ENCODE measurements at places on chromosomes 2 and 18.
A peak's percentile ranks its signal among the peaks of the same experiment; 100 is the strongest.

GRCh38 chr18:62412231-62412979 is 87.3 kb downstream of the TNFRSF11A start:
- DNase-seq: no peak

- no peak for DNase-seq
These were observed 108.9 kb downstream of the INHBB start for GRCh38 chr2:120454654-120455385.

DNA sequence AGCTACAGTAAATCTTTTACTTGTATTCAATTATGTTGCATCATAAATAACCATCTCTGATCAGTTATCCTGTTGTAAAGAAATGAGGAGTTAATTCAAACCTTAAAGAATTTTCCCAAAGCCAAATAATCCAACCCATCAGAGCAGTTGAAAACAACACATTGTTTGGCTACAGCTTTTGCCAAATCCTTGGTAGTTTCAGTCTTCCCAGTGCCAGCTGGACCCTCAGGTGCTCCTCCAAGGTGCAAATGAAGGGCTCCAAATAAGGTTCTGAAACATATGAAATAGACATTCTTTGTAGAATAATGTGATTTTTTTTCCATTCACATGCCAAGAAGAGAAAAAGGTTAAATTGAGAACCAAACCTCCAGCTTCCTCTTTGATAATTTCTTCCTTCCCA is 158.7 kb downstream of the DNAH7 start:
- no peak for DNase-seq

- no peak for DNase-seq
These were observed 5.8 kb upstream of the TAF1B start for GRCh38 chr2:9837451-9837850.

GRCh38 chr2:187422282-187422681 is 25.8 kb downstream of the CALCRL start:
- DNase-seq: peak; percentile 69

DNA sequence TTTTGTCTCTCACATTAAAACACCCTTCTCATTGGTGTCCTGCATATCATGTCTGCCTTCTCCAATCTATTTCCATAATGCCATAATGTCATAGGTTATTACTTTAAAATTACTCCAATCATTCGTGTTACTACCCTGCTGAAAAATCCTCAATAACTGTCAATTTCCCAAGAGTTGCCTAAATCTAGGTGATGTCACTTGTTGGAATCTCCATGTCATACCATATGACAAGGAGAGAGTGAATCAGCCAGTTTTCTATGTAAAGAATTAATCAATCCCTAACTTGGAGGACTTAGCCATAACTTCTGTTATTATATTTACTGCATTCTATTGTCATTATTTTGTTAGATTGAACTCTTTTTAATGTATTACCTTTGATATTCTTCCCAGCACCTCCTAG is 62.5 kb downstream of the PHLPP1 start:
- no peak for DNase-seq

DNA sequence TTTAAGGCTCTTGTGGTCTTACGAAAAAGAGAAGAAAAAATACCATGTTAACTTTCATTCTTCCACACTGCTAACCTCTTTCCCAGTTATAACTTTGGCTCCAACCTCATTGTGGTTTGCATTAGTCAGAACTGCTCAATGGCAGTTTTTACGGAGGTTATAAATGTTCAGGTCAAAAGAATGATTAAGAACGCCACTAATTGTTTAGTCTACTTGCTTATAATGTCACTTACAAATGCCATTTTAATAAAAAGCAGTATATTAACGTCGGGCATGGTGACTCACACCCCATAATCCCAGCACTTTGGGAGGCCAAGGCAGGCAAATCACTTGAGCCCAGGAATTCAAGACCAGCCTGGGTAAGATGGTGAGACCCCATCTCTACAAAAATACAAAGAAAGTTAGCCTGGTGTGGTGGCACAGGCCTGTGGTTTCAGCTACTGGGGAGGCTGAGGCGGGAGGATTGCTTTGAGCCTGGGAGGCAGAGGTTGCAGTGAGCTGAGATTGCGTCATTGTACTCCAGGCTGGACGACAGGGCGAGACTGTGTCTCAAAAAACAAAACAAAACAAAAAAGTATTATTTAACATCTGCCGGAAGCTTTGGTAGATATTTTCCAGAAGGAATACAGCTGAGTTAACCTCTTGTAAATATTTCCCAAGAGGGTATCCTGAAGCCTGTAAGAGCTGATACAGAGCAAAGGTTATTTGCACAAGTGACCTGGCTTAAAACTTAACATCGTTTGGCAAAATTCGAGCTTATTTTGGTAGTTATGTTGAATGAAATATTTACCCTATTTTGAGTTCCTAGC is 5.1 kb downstream of the AGPS start:
- DNase-seq: no peak

DNA sequence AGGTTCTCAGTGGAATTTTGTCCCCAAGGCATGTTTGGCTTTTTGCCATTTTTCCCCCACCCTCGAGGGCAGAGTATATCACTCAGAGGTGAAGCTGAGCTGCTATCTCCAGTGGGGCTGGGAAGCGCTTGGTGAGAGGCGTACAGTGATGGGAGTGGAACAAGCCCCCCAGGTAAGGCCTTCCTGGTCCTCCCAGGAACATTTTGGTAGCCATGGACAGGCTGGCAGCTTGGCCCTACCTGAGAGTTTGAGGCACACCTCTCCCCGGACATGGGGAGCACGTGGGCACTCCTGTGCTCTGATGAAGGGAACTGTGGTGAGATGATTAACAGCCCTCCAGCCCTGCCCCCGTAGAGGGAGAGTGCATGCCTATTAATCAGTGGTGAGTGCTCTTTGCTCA is 99.3 kb downstream of the C1QL2 start:
- DNase-seq: no peak

DNA sequence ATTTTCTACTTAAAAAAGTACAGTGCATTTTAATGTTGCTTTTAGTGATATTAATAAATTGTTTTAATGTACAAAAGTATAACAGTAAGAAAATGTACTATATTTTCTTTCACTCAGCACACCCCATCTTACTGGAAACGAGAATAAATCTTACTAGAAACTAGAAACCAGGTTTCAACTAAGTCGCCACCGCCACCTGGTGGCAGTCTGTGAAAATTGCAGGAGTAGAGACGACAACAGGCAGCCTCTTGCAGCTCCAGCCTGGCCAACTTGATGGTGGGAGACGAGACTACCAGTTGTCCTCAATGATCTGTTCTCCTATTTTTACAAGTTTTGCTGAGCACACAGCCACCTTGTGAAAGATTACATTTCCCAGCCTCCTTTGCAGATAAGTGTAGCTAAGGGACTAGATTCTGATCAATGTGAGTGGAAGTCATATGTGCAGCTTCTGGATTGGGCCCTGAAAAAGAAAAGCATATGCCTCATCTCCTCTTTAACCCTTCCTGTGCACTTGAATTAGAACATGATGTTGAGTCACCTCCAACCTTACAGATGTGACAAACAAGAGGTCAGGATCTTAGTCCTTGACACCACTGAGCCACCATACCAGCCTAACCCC is 8.7 kb downstream of the OTOF start:
- DNase-seq: peak; percentile 27

GRCh38 chr2:43102366-43103092 is 123.9 kb downstream of the ZFP36L2 start:
- no peak for DNase-seq

DNA sequence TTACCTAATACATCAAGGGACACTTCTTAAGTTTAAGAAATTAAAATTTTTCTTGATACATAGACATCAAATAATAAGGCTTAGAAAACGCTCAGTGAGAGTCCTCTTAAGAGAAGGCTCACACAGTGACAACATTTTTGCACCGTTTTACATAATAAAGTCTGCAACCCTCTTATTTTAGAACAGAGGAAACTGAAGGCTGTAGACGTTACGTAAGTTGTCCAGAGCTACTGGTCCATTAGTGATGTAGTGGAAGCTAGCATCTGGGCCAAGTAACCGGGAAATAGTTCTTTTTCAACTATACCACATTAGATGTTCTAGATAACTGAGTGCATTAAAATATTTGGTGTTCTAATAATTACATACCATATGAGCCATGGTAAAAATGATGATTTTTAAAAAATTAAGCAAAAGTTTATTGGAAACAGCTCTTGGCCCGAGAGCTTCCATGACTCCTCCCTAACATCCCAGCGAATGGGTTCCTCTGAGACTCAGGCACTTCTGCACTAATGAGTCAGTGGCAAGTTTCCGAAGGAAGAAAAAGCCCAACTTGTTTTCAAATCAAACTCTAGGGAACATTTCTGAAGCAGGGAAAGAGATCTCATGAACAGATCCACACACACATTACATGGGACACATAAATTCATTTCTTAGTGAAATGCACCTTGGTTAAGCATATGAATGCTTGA is 232.6 kb upstream of the PXDN start:
- no peak for DNase-seq

DNA sequence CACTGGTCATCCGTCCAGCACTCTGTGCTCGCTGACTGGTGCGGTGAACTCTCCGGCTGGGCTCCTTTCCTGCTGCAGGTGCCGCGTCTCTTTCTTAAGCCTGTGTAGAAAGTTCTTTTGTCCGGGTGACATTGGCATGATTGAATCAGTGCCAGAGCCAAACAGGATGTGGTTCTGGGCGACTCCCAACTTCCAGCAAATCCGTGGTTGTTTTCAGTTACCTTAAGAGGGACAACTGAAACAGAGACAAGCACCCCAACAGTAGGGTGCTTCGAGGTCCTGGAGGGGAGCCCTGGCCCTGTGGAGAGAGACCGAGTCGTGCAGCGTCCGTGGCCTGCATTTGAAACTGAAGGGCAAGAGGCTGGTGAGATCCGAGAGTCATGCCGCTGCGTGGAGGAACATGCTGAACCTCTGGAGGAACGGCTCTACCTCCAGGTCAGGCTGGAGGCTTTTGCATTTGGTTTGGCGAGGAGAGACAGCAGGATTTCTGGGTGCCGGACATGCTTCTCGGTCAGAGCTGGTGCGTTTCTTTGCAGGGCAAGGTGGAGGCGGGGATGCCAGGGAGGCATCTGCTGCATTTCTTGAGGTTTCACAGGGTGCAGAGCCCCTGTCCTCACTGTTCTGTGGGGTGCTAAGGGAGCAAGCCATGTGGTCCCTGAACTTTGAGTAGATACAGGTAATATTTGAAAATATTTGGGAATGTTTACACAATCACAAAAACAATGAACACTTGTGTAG is 26.8 kb downstream of the SH3BP4 start:
- DNase-seq: peak; percentile 46

DNA sequence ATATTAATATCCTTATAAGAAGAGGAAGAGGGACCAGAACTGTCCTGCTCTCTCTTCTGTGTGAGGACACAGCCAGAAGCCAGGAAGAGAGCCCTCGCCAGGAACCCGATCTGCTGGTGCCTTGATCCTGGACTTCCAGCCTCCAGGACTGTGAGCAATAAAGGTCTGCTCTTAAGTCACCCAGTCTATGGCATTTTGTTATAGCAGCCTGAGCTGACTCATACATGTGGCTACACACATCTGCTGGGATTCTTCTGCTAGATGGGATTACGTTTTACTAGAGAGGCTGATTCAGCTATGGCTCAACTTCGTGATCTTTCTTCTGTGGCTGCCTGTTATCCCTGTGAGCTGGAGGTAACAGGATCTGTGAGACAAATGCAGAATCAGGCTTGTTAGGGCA is 29.6 kb downstream of the ARL4C start:
- DNase-seq: no peak

- DNase-seq: no peak
These were observed 239.6 kb downstream of the CDH20 start for GRCh38 chr18:61572871-61573270.

DNA sequence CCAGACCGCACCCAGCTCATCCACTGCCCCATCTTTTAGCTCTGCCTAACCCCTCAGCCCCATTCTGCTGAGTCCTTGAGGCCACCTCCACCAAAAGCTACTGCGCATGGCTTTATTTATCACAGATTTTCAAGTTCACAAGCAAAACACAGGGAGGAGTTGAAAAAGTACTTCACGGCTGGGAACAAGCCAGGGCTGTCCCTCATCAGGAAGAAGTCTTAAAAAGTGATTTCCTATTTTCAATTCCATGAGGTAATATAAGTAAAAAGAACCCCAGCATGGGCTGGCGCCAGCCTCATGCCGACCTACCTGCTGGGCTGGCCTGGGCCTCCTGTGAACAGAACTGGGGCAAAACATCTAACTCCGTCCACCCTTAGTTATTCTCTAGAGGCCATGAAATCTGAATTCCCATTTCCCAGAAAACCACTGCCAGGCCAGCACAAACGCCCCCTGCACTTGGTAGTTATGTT is 69.0 kb downstream of the POLR1A start:
- DNase-seq: no peak

- DNase-seq: no peak
These were observed 144.4 kb downstream of the PIEZO2 start for GRCh38 chr18:11004951-11005350.

DNA sequence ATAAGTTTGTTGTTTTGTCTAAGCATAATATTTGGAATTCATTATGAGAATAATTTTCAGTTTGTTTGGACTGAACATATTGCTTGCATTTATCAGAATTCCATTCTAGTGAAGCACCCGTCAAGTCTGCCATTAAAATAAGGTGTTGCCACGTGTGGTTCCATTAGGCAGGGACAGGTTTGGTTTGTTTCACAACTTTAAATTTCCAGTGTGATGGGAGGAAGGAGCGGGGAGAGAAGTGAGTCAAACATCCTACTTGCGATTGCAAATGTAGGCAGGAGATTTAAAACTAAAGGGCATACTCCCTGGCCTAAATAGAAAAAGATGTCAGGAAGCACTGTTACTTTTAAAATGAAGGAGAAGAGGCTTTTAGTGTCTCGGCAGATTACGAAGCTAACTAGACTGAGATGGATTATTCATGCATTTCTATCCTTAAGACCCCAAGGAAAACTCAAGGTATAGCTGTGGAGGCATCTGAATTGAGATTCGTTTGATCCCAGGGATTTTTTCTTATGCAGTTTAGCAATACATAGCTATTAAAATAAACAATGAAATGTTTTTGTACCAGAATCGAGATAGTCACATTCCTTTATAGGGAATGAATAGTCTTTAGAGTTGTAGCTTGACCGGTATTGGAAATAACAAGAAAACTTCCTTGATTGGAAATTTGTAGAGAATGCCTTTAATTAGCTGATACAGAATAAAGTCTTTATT is 19.8 kb downstream of the GRHL1 start:
- peak; percentile 26 for DNase-seq

DNA sequence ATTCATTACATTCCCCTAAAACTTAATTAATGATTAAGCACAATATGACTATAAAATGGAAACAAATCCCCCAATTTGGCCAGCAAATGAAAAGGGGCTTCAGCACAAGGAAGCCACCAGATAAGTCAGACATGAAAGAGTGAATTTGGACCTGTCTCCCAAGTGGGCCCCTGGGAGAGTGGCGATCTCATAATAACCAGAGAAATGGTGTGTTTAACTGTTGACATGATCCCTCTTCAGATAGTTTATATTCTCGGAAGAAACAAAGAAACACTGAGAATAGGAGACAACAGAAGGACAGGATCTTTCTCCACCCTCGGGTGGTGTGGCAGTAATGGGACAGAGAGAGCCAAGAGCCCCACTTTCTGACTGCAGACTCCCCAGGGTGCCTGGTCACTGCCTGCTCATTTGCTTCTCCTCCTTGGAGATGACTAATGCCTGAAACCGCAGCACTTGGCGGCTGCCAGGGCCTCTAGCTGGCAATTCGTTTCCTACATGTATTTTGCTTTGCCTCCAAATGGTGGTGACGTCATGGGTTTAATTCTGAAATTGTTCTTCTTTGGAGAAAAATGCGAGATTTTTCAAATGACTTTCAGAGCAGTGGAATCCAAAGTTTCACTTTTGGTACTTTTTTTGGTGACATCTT is 46.4 kb upstream of the SPP2 start:
- peak; percentile 89 for DNase-seq

GRCh38 chr2:77807531-77808215 is 285.5 kb upstream of the LRRTM4 start:
- DNase-seq: no peak

- no peak for DNase-seq
These were observed 61.0 kb upstream of the TMEM87B start for GRCh38 chr2:111994042-111994441.

All from cardiac muscle cell (in vitro differentiated cells and primary cell).